Pons (tissue), 1 donor: ENCODE measurements at places on chromosomes 5 and 9.

- no peak for DNase-seq
Observed at GRCh38 chr9:18903450-18903849, 129.6 kb downstream of the SAXO1 start.

GRCh38 chr5:31244921-31245320, 51.4 kb downstream of the CDH6 start:
- no peak for DNase-seq

DNA sequence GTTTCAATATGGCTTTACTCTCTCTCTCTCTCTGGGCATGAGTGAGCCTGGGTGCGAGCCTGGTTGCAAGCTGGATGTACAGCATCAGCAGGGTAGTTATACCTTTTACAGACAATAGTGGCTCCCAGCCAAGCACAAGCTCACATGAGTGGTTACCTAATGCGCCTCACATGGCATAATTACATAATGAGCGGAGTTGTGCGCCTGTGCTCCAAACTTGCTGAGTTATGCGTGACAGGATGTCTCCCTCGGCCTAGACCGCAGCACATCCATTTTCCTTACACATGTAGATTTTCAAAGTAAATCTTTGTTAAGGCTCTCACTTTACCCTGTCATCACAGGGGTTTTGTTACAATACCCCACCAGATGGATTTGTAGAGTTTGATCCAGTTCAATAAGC, 233.5 kb upstream of the WWC1 start:
- DNase-seq: no peak

DNA sequence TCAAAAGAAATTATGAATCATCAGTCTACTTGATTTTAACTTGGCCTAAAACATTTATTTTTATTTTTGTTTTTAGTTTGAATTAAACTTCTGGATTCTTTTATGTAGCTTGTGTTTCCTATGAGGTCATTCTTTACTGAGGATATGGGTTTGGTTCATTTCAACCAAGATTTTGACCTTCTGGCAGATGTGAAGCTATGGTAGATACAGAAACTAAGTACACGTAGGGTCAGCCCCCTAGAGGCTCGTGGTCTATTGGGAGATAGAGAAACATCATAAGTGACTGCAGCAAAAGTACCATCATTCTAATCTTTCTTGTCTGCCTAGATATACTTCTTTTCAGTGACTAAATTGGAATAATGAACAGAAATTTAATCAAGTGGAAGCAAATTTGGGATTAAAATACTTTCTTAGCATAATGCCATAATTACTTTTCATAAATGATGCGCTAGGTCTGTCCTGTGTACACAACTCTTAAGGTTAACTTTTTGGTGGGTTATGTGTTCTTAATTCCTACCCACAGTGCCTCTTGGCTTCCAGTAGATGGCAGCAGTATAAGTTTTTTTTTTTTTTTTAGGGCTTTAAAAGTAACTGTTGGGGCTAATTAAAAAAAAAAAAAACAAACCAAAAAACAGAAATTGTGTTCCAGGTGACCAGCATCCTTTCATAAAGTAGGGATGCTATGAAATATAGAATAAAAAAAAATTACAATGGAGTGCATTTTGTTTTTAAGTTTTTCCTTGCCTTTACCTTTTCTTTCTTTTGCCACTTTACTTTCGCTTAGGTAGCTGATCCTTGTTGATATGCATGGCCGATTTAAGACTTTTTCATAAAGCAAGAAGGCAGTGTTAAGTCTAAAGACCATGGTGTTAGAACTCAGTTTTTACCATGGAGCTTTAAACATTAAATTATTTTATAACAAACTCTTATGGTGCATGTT, 49.9 kb downstream of the LRRTM2 start:
- no peak for DNase-seq

DNA sequence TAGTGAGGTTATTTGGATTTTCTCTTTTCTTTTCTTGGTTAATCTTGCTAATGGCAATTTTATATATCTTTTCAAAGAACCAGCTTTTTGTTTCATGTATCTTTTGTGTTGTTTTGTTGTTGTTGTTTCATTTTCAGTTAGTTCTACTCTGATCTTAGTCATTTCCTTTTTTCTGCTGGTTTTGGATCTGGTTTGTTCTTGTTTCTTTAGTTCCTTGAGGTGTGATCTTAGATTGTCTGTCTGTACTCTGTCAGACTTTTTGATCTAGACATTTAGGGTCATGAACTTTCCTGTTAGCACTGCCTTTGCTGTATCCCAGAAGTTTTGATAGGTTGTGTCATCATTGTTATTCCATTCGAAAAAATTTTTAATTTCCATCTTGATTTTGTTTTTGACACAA, 399.7 kb downstream of the TLE1 start:
- DNase-seq: no peak

- DNase-seq: no peak
Observed at GRCh38 chr9:69452110-69452782, 127.2 kb downstream of the ENTREP1 start.

DNA sequence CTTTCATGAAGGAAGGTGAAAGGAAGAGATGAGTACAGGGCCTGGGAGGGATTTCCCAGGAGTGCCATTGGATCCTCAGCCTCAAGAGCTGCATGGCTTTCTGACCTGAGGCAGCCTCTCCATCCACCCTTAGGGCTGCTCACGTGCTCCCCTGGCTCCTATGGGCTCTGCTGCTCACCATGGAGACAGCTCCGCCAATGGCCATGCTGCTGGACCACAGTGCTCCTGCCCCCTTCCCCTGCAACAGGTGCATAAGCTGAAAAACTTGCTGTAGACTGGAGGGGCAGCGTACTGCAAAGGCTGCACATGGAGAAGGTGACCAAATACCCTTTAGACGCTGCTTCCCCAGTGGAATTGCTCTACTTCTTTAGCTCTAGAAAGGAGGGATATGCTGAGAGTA, 112.7 kb upstream of the PANK3 start:
- no peak for DNase-seq

- no peak for DNase-seq
Observed at GRCh38 chr5:28132151-28132550, 1093.8 kb upstream of the CDH9 start.

DNA sequence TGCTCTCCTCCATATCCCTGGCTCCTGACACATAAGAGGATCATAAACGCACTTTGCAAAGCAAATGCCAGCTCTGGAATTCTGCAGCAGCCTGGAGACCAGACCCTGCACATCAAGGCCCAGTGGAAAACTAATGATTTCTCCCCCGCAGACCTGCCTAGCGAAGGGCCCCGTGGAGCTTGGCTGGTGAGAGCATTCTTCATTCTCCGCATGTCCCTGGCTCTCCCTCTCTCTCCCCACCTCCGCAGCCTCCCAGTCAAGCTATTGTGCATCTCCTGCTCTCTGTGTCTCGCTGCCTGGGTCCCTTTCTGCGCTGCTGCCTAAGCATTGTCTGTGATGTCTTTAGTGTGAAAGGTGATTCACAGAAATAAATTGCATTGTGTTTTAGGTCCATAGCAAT, 46.7 kb downstream of the GRIA1 start:
- DNase-seq: no peak

GRCh38 chr5:66224274-66224673, 80.2 kb downstream of the SREK1 start:
- DNase-seq: no peak

- no peak for DNase-seq
Observed at GRCh38 chr5:146007270-146007669, 70.9 kb downstream of the SH3RF2 start.

DNA sequence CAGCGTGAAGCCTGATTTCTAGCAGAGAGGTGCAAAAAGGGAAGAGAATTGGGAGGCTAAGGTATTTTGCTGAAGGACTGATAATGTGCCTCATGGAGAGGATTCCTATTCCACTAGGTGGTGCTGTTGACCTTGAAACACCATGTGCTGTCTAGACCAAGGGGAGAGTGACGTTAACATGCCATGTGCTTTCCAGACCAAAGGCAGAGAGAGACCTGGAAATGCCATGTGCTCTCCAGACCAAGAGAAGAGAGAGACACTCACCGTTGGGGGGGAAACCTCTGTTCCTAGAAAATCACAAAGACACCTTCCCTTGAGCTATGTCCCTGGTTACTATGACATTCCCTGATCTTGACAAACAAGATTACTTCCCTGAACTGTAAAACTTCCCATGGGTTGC, 286.0 kb upstream of the TUSC1 start:
- DNase-seq: peak; percentile 56

DNA sequence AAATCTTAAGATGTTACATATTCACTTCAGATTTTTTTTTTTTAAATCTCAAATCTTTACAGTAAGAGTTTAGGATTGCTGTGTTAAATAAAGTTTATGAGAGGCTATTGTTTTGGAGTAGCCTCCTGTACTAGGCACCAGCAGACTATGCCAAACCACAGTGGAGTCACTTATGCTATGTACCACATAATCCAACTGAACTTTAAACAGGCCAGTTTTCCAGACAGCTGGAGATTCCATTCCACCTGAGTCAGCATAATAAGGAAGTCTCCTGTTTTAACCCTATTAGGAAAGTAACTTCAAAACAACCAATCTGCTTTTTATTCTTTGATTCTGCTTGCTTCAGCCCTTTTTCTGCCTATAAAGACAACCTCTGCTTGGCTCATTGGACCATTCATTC, 205.2 kb downstream of the CSNK1G3 start:
- DNase-seq: no peak

GRCh38 chr5:175718401-175719108, 60.7 kb downstream of the HRH2 start:
- DNase-seq: no peak

DNA sequence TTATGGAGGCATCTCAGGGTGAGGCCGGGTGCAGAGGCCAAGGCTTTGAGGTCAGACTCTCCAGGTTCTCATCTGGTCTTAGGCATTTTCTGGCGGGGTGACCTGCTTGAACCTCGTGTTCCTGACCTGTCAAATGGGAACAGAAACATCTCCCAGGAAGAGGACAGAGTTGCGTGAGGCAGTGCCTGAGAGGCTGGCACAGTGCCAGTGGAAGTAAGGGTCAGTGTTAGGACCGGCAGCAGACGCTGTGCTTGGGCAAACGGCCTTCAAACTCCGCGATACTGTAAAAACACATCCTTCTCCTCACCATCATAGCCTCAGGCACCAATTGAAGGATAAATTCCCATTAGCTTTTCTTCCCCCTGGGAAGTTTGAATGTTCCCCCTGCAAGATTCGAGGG, 55.6 kb upstream of the FCN2 start:
- DNase-seq: no peak

- DNase-seq: no peak
Observed at GRCh38 chr9:34989946-34990635, 546 bp downstream of the DNAJB5 start.

- no peak for DNase-seq
Observed at GRCh38 chr5:176888865-176889165, 10.3 kb downstream of the HK3 start.

GRCh38 chr5:91164424-91164823, 218.7 kb downstream of the ARRDC3 start:
- peak; percentile 91 for DNase-seq

DNA sequence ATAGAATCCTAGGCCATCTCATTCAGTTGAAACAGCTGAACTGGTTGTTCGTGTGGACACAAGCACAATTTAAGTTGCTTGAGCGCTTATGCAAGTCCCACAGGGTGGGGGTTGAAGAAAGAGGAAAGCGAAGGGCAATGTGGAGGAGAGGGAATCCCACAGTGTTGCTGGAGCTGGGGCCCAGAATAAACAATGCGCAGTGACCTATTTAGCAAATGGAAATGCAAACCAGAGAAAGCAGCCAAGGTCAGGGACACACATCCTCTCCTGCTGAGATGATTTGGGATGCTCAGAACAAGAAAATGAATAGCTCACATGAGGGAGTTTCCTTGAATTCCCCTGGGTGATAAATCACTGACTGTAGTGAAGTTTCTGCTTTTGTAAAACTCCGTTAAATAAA, 838.3 kb downstream of the TLE4 start:
- peak; percentile 70 for DNase-seq

DNA sequence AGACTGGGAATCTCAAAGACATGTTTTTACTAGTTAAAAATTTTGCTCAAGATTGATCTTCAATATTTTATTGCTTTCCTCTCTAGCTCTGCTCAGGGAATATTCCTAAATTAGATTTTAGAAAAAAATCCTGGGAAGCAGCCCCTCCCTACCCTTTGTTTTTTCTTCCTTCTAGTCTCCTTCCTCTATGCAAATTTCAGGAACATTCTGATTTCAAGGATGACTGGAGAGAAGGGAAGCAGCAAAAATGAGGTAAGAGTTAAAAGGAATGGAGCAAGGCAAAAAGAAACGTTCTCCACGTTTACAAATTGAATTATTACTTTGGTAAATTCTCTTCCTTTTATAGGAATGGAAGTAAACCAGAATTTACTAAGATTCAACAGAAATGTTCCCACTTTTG, 493.4 kb upstream of the TUSC1 start:
- no peak for DNase-seq

GRCh38 chr5:32426440-32427151, 17.9 kb downstream of the ZFR start:
- no peak for DNase-seq

GRCh38 chr5:120140501-120140900, 323.6 kb upstream of the PRR16 start:
- no peak for DNase-seq

DNA sequence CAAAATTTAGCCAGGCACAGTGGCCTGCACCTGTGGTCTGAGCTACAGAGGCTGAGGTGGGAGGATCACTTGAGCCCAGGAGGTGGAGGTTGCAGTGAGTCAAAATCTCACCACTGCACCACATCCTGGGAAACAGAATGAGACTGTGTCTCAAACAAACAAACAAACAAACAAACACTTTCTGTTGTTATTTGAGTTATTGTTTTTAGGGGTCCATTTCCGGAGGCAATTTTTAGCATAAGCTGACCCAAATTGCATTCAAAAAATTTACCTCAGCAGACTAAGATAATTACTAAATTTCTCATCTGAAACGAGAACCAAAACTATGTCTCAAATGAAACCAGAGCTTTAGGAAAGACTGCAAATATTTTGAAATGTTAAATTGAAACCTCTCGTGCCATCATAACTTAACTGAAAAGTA, 1485.1 kb downstream of the EFNA5 start:
- no peak for DNase-seq
